ENCODE measurements at places on chromosomes 3 and 15.

DNA sequence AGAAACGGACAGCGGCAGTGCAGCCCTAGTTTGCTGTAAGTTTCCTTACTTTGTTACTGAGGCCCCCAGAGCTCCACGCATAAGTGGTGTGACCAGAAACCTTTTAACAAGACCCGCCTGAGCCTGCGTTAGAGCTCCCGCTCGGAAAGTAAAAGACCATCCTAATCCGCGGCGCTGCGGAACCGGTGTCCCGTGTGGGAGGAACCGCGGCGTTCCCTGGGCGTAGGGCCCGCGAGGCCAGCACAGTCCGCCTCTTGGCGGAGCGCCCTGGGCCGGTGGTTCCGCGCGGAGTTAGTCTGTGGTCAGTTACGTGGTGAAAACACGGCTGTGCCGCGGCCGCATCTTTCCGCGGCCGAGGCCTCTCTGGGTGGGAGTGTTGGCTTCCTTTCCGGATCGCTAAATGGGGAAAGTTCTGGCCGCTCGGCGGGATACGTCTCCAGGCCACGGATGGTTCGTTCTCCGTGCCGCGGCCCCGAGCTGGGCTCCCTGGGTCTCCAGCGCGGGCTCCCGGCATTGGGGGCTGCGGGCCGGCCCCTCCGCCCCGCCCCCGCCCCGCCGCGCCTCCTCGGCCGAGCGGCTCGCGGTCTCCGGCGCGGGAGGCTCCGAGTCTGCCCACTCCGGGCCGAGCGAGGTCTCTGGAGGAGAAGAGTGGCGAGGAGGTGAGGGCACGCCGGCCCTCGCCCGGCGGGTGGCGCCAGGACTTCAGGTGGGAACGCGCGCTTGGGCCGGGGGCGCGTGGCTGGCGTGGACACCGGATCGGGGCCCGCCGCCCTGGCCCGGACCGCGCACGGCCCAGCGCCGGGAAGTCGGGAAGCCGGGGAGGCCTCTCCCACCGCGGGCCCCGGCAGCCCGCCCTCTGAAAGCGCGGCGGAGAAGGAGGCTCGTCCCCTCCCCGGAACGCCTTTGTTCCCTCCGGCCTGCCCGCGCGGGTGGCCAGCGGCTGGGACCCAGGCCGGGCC lies 754 bp downstream of the B3GNT5 start:
- DNase-seq, result peak; percentile 11

- DNase-seq, result no peak
Measured at GRCh38 chr3:66439666-66440344, 61.0 kb downstream of the LRIG1 start.

GRCh38 chr3:72186400-72186855 lies 401.5 kb upstream of the PROK2 start:
- no peak for DNase-seq

- DNase-seq, result no peak
Measured at GRCh38 chr15:72113347-72114031, 4.5 kb downstream of the MYO9A start.

DNA sequence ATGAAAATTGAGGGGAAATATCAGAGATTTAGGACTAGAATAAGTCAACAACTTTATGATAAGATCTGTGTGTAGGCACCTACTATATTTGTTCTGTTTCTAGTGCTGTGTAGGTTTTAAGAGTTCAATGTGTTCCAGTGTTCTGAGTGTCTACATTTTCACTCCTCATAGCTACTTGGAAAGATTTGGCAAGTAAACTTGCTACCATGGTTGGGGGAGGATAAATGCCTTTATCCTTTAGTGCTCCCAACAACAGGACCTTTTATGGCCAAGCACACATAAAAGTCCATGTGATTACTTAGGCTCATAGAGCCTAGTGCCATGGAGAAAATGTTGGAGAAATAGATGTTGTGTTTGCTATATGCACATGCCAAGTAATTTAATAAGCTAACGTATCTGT lies 64.0 kb downstream of the LYSMD4 start:
- DNase-seq, result no peak

- peak; percentile 48 for DNase-seq
Measured at GRCh38 chr3:152183473-152183872, 85.3 kb upstream of the MBNL1 start.

DNA sequence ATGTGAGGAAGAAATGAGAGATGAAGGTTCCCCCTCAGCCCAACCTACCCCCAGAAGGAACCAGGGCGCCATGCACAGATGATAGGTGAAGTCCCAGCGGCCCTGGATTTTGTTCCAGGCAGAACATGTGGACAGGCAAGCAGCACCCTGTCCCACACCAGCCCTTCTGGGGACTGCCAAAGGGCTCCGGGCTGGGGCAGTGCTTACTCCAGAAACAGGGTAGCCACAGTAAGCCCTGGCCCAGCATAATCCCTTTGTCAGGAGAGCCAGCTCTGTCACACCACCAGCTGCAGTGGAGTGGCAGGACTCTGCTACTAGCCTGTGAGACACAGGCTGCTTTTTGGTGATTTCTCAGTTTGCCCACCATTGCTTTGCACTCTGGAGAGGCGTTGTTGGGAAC lies 6.3 kb downstream of the FBXL22 start:
- DNase-seq, result no peak

- no peak for DNase-seq
Measured at GRCh38 chr3:191087391-191087790, 111.7 kb upstream of the OSTN start.

DNA sequence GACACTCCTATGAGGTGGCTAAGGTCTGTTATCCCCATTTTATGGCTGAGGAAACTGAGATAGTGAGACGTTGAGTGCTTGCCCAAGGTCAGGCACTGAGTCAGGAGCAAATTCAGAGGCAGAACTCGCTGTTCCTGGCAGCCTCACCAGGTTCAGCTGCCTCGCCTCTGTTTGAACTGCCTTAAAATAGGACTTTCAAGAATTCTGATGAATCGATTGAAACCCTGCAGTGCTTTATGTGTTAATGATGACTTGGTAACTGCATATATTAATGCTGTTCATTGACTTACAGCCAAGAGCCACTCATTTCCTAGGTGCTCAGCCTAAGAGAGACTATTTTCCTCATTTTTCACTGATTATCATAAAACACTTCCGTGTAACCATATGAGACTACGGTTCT lies 79.5 kb upstream of the BHLHE40 start:
- DNase-seq, result no peak

DNA sequence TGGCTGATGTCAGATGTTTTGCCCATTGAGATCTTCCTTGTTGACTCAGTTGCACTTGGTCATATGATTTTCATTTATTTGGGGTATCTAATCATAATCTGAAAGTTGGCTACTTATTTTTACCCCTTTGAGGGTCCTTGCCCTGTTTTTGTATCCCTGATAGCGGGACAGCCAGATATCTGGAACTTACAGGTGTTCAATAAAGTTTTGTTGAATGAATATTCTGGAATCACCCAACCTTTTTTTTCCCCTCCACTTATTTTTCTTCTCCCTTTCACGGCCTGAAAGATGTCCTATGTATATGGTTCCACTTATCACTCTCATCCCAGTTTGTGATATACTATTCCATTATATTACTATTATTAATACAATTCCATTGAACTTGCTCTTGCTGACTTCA lies 12.8 kb downstream of the CTNNB1 start:
- DNase-seq, result no peak

- no peak for DNase-seq
Measured at GRCh38 chr3:61663356-61664104, 102.2 kb downstream of the PTPRG start.

DNA sequence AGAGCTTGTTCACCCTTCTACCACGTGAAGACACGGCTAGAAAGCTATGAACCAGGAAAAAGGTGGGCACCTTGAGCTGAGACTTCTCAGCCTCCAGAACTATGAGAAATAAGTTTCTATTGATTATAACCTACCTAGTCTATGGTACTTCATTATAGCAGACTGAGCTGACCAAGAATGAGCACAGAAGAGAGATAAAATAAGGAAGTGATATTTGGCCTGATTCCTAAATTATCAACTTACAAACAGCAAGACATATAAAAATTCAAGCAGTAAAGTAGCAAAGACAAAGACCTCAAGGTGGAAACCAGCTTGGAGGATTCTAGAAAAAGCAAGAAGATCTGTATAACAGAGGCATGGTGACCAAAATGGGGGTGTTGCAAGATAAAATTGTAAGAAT lies 63.9 kb upstream of the OSTN start:
- DNase-seq, result no peak

DNA sequence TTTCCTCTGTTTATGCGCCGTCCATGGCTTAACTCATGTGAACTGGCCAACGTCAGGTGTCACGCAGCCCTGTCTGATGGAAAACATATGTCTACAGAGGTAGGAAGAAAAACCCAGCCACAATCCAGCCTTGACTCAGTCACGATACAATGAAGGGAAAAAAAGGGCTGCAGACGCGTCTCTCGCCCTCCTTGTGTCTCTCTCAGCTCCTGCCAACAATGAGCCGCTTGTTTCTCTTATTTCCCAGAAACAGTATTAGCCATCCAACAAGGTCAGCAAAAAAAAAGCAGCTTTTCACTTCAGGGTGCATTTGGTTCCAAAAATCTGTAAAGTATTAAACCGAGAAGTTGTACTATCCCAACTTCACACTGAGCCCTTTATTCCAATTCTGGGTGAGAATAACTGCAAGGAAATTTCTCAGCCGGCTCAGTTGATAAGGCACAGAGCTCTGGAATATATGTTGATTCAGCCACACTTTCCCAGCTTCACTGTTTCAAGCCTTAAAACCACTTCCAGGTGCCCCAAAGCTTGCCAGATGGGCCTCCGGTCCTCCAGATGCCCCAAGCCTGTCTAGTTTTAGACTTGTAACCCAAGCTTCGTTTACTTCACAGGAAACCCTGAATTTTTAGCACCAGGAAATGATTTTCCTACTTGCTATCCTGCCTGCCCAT lies 79.4 kb downstream of the TM4SF4 start:
- DNase-seq, result no peak

DNA sequence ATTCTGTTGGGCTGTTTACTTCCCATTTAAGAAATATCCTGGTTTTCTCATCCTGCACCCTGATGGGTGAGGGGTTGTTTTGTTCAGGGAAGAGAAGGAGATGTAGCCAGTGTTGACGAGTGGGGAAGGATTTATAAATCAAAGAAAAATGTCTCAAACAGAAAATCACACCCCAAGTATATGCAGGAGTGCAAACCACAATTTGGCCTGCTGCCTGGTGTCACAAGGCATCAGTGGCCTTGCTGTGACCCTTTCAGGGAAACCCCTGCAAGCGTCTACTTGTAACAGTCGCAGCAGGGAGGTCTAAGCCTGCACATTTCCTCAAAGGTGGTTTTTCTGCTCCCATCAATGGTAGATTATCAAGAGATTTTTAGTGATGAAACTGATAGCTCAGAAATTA lies 132.6 kb upstream of the LRRN1 start:
- no peak for DNase-seq

DNA sequence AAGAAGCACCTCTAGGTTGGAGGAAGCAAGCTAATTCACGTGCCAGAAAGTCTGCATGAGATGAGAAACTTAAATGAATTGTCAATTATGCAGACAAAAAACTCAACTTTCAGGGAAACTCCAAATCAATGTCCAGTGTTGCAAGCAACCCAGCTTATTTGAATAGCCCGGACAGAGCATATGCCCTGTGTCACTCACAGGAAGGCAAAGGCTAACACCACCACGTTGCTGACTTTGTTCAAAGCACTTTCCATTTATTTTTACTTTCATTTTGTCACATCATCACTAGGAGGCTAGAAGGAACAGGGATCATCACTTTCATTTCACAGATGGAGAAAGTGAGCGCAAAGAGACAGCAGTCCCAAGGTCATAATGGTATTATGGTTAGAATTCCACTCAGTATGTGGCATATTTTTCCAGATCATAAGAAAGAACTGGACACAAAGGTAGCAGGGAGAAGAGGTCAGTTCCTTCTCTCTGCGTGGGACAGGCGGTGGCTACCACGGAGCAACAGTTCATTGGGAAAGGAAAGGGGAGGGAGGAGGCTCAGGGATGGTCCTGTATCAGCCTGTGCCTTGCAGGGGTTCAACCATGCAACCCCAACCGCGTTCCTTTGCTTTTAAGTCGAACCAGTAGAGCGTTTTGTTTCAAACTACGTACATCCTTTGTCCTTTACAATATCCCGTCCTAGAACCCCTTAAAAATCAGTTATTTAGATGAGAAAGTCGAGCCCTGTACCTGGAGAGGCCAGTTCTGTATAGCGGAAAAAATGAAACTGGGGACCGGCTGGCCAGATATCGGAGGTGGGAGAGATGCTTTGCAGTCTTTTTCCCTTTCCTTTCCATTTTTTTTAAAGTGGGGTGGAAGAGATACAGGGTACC lies 1.1 kb downstream of the HEG1 start:
- DNase-seq, result no peak

- DNase-seq, result no peak
Measured at GRCh38 chr3:138691351-138691750, 82.8 kb downstream of the FAIM start.

DNA sequence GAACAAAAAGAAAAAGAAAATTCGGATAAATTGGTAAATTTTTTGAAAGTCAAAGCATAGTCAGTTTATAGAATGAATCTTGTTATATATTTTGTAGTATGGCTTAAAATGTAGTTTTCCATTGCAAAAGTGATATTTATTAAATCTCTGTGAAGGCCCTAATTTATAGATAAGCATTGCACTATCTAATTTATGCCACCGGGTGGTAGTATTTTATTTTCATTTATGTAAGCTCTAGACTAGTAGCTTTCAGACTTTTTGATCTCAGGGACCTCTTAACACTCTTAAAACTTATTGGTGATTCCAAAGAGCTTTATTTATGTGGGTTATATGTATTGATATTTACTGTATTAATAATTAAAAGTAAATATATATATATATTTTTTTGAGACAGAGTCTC lies 133.9 kb upstream of the LRRFIP2 start:
- DNase-seq, result no peak

GRCh38 chr3:45647148-45647619 lies 42.0 kb upstream of the SACM1L start:
- DNase-seq, result no peak

DNA sequence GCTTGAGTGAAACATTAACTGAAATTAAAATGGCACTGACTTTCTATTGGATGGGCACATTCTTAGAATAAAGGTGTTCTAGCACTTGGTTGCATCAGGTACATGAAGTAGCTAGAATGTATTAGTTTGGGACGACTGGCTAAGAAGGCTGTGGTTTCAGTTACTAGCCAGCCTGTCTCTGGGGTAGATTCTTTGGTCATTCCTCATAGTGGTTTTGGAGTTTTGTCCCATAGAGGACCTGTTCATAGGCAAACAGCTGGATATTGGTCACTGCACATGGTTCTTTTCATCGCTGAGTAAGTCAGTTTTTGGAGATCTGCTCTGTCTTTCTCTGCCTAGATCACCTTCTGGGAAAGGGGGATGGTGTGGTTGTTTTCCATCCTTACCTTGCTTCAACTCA lies 55.3 kb downstream of the ADAMTSL3 start:
- DNase-seq, result no peak

DNA sequence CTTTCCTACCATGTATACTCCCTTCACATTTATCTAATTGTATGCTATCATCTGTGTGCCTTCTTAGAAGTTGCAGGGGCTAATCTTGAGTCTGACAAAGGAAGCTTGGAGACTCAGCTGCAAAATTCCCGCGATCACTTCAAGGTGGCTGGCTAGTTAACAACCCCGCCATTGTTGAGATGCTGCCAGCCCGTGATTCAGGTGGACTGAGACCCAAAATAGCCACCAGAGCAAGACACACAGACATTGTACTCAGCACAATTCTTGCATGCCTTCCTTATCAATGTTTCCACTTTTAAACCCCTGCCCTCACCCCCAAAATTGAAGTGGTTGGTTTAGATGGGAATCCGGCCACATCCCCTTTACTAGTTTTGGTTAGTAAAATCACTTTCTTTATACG lies 225.8 kb upstream of the ZNF717 start:
- no peak for DNase-seq

Measured in activated T-cell treated with anti-CD3 and anti-CD28 coated beads for 4 hours (primary cell).